ENCODE measurements at places on chromosomes 3 and 15.

GRCh38 chr3:177946497-177946896 is 589.7 kb upstream of the KCNMB2 start:
- no peaks in the 10 kb centered on the region for H3K4me1 ChIP-seq
- no peak for DNase-seq
- no peak overlapping the region for H3K27ac ChIP-seq
- no peak overlapping the region for H3K4me3 ChIP-seq
- no peaks in the 10 kb centered on the region for H3K27me3 ChIP-seq

DNA sequence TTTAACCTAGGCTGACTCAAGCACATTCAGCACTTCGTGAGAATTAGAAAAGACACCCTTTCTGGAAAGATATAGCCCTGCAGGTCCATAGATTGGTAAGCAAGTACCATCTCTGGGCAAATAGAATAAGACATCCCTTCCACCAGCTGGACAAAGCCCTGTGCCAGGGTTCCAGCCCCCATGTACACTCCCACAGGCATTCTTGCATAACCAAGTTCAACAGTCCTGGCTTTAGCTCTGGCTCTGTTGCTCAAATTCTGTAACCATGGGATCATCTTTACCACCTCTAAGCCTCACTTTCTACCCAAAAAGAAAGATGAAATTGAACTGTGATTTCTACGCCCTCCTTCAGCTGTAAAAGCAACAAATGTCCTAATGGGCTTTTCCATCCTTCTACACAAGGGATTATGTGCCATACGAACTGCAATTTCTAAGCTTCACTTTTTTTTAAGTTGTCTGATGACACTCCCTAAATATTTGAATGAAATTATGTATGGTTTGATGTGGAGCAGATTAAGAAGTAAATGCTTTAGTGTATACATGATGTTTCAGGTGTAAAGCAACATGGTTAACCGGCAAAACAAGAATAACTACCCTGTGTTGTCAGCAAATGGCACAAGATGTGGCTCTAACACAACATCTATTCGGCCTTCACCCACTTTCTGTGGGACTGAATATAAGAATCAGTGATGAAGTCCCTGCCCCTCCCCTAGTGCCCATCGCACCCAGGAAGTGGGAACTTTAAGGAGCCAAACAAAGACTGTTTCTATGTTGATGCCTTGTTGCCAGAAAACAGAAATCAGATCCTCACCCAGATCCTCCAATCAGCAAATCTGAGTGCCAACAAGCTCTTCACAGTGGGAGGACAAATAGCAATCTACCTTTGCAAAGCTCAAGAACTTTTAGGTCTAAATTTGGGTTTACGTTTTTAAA is 165.7 kb downstream of the P3H2 start:
- no peak overlapping the region for H3K27ac ChIP-seq
- no peak for DNase-seq
- no peaks in the 10 kb centered on the region for H3K4me1 ChIP-seq
- H3K4me3 ChIP-seq = no peak overlapping the region

GRCh38 chr3:169641167-169641566 is 22.3 kb downstream of the MECOM start:
- H3K27me3 ChIP-seq = no peaks in the 10 kb centered on the region
- no peaks in the 10 kb centered on the region for H3K4me1 ChIP-seq
- H3K4me3 ChIP-seq = no peak overlapping the region
- no peaks in the 10 kb centered on the region for H3K36me3 ChIP-seq
- DNase-seq = no peak

- no peak for DNase-seq
- no peaks in the 10 kb centered on the region for H3K27me3 ChIP-seq
- no peak overlapping the region for H3K4me3 ChIP-seq
- no peak overlapping the region for H3K27ac ChIP-seq
These were observed 47.0 kb upstream of the CTSH start for GRCh38 chr15:78991879-78992278.

- no peak for DNase-seq
- no peak overlapping the region for H3K4me3 ChIP-seq
- H3K27ac ChIP-seq = no peak overlapping the region
These were observed 82.6 kb downstream of the PDZRN3 start for GRCh38 chr3:73542136-73542535.

DNA sequence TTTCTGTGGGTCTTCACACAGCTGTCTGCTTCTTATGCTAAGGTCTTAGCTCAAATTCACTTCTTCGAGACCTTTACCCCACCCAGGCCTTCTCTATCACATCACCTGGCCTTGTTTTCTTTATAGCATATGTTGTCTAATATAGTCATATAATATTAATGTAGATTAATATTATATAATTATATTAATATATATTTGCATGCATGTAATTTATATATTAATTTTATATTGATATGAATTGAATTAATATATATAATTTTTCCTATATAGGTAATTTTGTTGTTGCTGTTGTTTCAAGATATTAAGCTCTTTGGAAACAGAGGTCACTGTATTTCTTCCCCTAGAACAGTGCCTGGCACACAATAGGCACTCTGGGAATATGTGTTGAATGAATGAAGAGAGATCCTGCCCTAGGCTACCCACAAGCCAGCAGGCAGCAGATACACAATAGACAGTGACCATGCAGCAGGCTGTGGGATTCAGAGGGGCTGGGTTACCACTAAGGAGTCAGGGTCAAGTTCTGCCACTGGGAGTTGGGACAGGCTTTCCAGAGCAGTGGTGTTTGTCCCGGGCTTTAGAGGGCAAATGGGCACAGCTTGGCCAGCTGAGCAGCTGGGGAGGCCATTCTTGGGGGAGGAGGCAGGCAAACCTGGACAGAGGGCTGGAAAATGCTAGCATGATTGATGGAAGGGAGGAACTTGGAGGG is 126.3 kb downstream of the DNAJB8 start:
- no peaks in the 10 kb centered on the region for H3K36me3 ChIP-seq
- H3K27me3 ChIP-seq = no peaks in the 10 kb centered on the region
- H3K4me1 ChIP-seq = peaks cover 18% of the 10 kb centered on the region
- no peak overlapping the region for H3K4me3 ChIP-seq
- no peak for DNase-seq
- H3K27ac ChIP-seq = peak overlapping the region; percentile 65

GRCh38 chr3:170270282-170270881 is 48.2 kb downstream of the PRKCI start:
- no peak overlapping the region for H3K27ac ChIP-seq
- H3K4me3 ChIP-seq = no peak overlapping the region
- no peaks in the 10 kb centered on the region for H3K4me1 ChIP-seq
- no peak for DNase-seq
- H3K36me3 ChIP-seq = peaks cover 3% of the 10 kb centered on the region

GRCh38 chr3:71536376-71536965 is 47.1 kb downstream of the FOXP1 start:
- H3K27ac ChIP-seq = no peak overlapping the region
- no peak overlapping the region for H3K4me3 ChIP-seq
- H3K36me3 ChIP-seq = no peaks in the 10 kb centered on the region
- no peak for DNase-seq
- H3K27me3 ChIP-seq = no peaks in the 10 kb centered on the region

GRCh38 chr3:5160940-5161858 is 26.3 kb upstream of the EDEM1 start:
- no peak overlapping the region for H3K4me3 ChIP-seq
- peaks cover 81% of the 10 kb centered on the region for H3K4me1 ChIP-seq
- no peaks in the 10 kb centered on the region for H3K27me3 ChIP-seq
- H3K36me3 ChIP-seq = no peaks in the 10 kb centered on the region

- no peak overlapping the region for H3K4me3 ChIP-seq
- H3K36me3 ChIP-seq = no peaks in the 10 kb centered on the region
- DNase-seq = no peak
- H3K4me1 ChIP-seq = peaks cover 18% of the 10 kb centered on the region
- H3K27me3 ChIP-seq = no peaks in the 10 kb centered on the region
These were observed 41.8 kb downstream of the ZNF710 start for GRCh38 chr15:90042766-90043529.

All from gastrocnemius medialis (tissue), 4 donors.